ENCODE measurements at places on chromosomes 5 and 9.

- no peak for DNase-seq
Observed at GRCh38 chr5:147360816-147361215, 126.0 kb downstream of the STK32A start.

- DNase-seq: no peak
Observed at GRCh38 chr5:170425731-170426130, 36.6 kb upstream of the KCNMB1 start.

DNA sequence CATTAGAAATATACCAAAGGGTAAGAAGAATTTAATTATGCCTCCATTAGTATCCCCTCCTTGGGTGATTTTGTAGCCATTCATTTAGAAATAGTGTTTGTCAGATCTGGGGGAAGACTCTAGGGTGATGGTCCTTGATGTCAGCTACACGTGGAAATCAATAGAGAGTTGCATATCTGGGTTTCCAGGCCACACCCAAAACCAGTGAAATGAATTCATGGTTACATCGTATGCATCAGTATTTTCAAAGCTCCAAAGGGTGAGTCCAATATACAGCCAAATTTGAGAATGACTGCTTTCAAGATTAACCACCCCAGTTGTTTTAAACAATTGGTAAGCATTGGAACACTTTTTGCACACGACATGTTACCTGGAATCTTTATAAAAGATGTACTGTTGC lies 173.4 kb upstream of the SGCD start:
- DNase-seq: no peak

DNA sequence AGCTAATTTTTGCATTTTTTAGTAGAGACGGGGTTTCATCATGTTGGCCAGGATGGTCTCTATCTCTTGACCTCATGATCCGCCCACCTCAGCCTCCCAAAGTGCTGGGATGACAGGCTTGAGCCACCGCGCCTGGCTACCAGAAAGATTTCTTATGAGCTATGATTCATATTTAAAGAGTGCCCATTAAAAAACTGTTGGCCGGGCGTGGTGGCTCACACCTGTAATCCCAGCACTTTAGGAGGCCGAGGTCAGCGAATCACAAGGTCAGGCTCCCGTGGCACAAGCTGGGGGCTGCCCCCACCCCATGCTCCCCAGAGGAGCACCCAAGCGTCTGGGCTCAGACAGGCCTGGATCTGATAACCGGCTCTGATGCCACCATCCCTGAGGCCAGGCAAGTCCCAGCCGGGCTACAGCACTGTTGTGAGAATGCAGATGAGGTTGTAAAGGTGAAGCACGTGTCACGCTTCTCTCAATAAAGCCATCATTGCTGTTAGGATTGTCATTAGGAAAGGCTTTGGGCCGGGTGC lies 13.9 kb downstream of the QRFP start:
- DNase-seq: no peak

- DNase-seq: no peak
Observed at GRCh38 chr9:120351106-120351505, 228.9 kb downstream of the CDK5RAP2 start.
